Activated naive CD8-positive, alpha-beta T cell treated with anti-CD3 and anti-CD28 coated beads for 36 hours (primary cell): ENCODE measurements at places on chromosomes 11 and 22. TPM values are rescaled to one million over a fixed set of nuclear protein-coding genes. Genes with fewer than 3 reads are reported as not detected.

DNA sequence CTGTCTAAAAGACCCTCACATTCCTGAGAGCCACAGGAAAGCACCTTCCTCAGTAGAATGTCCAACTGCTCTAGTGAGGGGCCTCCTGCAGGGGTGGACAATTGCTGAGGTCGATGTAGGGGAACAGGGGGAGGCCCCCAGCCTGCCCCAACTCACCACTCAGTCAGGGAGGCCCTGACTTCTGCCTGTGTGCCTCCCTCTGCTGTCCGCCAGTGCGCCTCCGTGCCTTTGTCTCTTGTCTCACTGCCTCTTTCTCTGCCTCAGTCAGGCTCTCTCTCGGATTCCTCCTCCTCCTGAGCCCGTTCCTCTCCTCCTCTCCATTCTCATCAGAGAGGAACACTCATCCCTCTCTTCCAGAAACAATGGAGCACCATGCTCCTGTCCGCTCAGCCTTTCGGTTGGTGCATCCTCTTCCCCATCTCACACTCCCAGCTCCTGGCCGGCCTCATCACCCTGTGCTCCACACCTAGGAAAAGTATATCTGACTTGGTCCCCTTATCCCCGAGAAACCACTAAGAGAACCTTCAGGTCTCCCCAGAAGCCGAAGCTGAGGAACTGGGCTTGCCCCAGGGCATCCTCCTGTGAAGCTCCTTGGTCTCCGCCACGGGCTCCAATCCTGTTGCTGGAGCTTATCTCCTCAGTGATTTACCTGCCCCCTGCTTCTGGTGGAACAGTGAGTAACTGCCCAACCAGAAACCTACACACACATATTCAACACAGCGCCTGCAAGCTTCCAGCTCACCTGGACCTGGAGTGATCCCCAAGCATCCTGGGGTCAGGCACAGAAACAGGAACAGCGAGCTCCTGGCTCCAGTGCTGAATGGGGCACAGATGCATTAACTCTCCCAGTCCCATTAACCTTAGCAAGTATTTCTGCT, 2.3 kb downstream of the B3GAT1 start:
- no peak for DNase-seq
- no peak overlapping the region for H3K27ac ChIP-seq
- H3K36me3 ChIP-seq, result no peaks in the 10 kb centered on the region
- H3K4me1 ChIP-seq, result peaks cover 10% of the 10 kb centered on the region

POU2F3 gene
- not detected for total RNA-seq

ART1 gene
- not detected for total RNA-seq

DNA sequence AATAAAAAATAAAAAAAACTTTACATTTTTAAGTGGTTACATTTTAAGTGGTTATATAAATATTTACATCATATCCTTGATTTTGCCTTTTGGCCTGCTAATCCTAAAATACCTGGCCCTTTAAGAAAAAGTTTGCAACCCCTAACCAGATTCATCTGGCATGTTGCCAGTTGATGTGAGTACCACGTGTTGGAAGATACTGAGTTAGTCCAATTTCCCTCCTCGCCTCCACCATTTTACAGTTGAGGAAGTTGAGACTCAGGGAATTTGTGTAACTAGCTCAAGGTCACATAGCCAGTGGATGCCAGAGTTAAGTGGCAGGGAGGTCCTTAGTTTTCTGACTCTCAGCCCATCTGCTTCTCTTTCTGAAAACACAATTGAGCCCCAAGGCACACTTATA, 5.1 kb downstream of the ELF5 start:
- H3K27ac ChIP-seq, result no peak overlapping the region
- no peak for DNase-seq
- H3K27me3 ChIP-seq, result peaks cover 4% of the 10 kb centered on the region
- no peaks in the 10 kb centered on the region for H3K36me3 ChIP-seq
- H3K4me1 ChIP-seq, result no peaks in the 10 kb centered on the region

OR8B12 gene
- total RNA-seq, result not detected

GRCh38 chr11:100240025-100240539, 447.0 kb upstream of the ARHGAP42 start:
- no peaks in the 10 kb centered on the region for H3K36me3 ChIP-seq
- no peaks in the 10 kb centered on the region for H3K27me3 ChIP-seq
- no peaks in the 10 kb centered on the region for H3K4me1 ChIP-seq
- no peak overlapping the region for H3K4me3 ChIP-seq
- no peak for DNase-seq

LDHAL6A gene
- total RNA-seq, result not detected

DNA sequence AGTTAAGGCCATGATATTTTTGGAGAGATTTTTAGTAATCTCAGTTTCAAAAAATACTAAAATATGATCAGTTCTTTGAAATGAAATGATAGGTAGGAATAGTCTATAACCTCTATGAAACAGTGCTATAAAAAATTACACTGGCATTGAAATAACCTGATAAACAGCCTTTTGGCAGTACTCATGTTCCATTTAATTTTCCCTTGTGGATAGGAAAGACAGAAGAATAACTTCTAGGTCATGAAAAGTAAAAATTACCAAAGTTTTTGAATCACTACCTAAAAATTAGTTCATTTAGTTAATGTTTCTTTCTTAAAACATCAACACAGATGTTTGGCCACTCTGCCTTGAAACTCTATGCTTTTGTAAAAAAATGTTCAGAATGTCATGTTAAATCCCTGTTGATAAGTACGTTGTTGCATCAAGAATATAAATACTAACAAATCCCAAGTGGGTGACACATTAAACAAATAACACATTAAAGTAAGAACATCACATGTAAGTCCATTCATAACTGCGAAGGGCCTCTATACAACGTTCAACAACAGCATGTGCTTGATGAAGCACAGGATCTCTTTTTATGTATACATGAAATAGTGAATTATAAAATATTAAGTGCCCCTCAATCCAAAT, 290.2 kb downstream of the SWAP70 start:
- no peak for DNase-seq
- no peak overlapping the region for H3K4me3 ChIP-seq
- H3K27ac ChIP-seq, result no peak overlapping the region
- H3K27me3 ChIP-seq, result no peaks in the 10 kb centered on the region

GRCh38 chr11:75024068-75024449, 35.3 kb downstream of the NEU3 start:
- no peaks in the 10 kb centered on the region for H3K27me3 ChIP-seq
- no peak for DNase-seq
- H3K4me3 ChIP-seq, result no peak overlapping the region
- no peaks in the 10 kb centered on the region for H3K4me1 ChIP-seq

GRCh38 chr22:20549232-20549841, 41.9 kb downstream of the MED15 start:
- no peaks in the 10 kb centered on the region for H3K27me3 ChIP-seq
- DNase-seq, result no peak
- peak overlapping the region; percentile 81 for H3K4me3 ChIP-seq
- peaks cover 45% of the 10 kb centered on the region for H3K36me3 ChIP-seq

DNA sequence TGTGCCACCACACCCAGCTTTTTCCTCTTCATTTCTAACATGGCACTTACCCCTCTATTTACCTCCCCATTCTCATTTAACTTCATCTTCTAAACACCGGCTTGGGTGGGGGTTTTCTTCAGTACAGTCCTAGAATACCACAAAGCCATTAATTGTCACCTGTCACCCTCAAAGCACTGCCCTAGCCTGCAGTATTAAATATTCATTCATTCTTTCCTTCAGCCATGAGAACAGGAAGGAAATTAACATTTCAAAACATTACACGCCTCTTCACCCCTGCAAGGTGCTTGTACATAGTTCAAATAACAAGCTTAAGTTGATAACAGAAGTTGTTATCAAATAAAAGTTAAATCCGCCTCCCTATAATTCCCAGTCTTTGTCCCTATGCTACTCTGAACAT, 10.7 kb upstream of the VPS37C start:
- DNase-seq, result no peak
- H3K4me3 ChIP-seq, result no peak overlapping the region
- peak overlapping the region; percentile 23 for H3K27ac ChIP-seq
- peaks cover 21% of the 10 kb centered on the region for H3K4me1 ChIP-seq
- no peaks in the 10 kb centered on the region for H3K27me3 ChIP-seq

GRCh38 chr11:88657076-88657738, 319.7 kb upstream of the CTSC start:
- no peak overlapping the region for H3K4me3 ChIP-seq
- H3K27me3 ChIP-seq, result no peaks in the 10 kb centered on the region
- no peaks in the 10 kb centered on the region for H3K36me3 ChIP-seq
- no peak for DNase-seq
- no peak overlapping the region for H3K27ac ChIP-seq

TCIRG1 gene
- total RNA-seq, result 108 TPM

GRCh38 chr22:44618400-44618799, 83.6 kb upstream of the PRR5 start:
- H3K4me1 ChIP-seq, result peaks cover 4% of the 10 kb centered on the region
- H3K27me3 ChIP-seq, result no peaks in the 10 kb centered on the region
- no peaks in the 10 kb centered on the region for H3K36me3 ChIP-seq

DNA sequence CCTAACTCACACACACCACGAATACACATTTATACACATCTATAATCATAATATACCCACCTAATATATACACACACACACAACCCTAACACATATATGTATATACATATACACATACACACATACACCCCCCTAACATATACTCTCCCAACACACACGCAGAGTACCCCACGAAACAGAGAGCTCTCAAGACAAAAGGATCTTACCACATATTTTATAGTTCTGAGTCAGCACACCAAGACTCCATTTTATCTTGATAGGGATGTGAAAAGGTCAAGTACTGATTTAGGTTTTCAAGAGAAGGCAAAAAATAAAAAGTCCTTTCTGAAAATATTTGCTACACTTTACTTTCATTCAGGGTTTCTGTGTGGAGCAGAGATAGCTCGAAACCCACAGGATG, 1207.2 kb downstream of the LRRC4C start:
- no peak for DNase-seq
- H3K27me3 ChIP-seq, result no peaks in the 10 kb centered on the region
- no peak overlapping the region for H3K27ac ChIP-seq
- no peaks in the 10 kb centered on the region for H3K4me1 ChIP-seq
- no peak overlapping the region for H3K4me3 ChIP-seq
- H3K36me3 ChIP-seq, result no peaks in the 10 kb centered on the region

SUSD2 gene
- total RNA-seq, result 0.56 TPM

DNA sequence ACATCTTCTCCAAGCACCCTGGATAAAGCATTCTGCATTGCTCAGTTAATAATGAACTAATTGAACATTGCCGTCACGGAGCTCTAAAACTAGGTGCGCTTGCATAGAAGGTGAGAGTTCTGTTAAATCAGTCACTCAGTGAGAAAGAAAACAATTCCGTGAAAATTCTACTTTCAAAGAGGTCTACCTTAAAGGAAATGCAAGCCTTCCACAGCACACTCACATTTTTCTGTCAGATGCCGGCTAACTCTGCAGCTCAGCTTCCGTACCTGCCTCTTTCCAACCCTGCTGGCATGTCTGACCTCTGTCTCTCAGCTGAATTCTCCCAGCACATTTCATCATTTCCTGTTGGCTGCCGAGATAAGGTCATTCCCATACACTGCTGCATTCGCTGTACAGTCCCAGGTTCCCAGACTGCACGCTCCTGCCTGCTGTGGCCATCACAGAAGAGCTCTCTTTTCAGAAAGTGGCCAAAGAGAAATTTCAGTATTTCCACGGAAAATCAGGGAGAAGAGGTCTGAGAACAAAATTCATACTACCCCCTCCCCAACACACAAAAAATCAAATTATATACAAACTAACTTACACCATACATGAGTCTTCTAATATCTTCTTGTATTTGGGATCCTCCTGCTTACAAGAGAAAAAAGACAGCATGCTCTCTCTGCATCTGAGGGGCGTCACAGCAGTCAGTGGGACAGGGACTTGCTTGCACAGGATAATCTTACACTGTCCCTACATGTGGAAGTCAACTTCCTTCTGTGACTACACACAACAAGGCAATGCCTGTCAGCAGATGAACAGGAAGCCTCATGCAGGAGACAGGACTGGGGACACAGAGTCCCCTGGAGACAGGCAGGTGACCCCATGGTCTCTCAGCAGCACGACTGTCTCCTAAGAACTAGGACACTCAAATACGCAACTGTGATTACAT, 55.1 kb downstream of the PACSIN2 start:
- H3K36me3 ChIP-seq, result peaks cover 29% of the 10 kb centered on the region
- peak overlapping the region; percentile 70 for H3K4me3 ChIP-seq
- H3K27me3 ChIP-seq, result no peaks in the 10 kb centered on the region
- peak overlapping the region; percentile 69 for H3K27ac ChIP-seq
- DNase-seq, result no peak
- H3K4me1 ChIP-seq, result peaks cover 69% of the 10 kb centered on the region

DNA sequence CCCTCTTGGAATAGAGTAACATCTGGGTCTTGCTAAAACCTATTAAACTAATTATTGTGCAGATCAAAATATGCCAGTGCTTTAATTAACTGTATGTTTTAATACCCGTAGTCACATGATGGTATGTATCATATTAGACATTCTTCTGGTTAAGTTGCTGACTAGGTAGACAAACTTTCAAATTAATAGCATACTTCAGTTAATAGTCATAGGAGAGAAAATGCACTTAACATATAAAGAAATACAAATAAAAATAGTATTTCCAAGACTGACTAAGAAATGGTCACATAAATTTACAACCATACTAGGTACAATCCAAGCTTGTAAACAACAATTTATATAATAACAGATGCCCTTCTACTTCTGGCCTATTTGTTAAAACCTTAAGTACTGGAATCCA, 7.6 kb upstream of the EXPH5 start:
- H3K27me3 ChIP-seq, result peaks cover 14% of the 10 kb centered on the region
- no peak overlapping the region for H3K4me3 ChIP-seq
- H3K36me3 ChIP-seq, result no peaks in the 10 kb centered on the region
- no peak overlapping the region for H3K27ac ChIP-seq
- no peak for DNase-seq

CNTF gene
- total RNA-seq, result 3.3 TPM

DNA sequence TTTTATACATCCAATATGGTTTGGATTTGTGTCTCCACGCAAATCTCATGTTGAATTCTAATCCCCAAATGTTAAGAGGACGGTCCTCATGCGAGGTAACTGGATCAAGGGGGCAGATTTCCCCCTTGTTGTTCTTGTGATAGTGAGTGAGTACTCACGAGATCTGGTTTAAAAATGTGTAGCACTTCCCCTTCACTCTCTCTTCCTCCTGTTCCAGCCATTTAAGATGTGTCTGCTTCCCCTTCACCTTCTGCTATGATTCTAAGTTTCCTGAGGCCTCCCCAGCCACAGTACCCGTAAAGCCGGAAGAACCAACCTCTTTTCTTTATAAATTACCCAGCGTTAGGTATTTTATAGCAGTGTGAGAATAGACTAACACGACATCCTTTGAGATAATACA, 98.6 kb downstream of the TTC28 start:
- H3K27ac ChIP-seq, result no peak overlapping the region
- no peak overlapping the region for H3K4me3 ChIP-seq
- H3K4me1 ChIP-seq, result peaks cover 2% of the 10 kb centered on the region
- peaks cover 32% of the 10 kb centered on the region for H3K27me3 ChIP-seq
- no peak for DNase-seq

LUZP2 gene
- total RNA-seq, result not detected

DNA sequence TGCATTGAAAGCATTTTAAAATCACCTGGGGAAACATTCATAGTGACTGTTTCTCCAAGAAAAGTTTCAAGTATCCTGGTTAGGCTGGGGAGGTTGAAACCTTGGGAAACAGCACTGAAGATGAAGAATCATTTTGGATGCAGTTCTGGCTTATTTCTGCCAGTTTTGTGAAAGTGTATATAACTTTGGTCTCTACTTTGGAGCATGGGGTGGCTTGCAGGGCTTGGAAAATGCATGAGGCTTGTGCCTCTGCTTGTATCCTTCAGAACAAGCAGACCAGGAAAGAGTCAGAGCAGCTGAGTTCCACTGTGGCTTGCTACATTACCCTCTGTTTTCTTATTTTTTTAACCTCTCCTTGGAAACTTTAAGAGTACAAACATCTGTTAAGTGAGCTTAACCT, 19.5 kb downstream of the SLC5A12 start:
- no peaks in the 10 kb centered on the region for H3K4me1 ChIP-seq
- H3K36me3 ChIP-seq, result no peaks in the 10 kb centered on the region
- H3K27ac ChIP-seq, result no peak overlapping the region
- DNase-seq, result no peak
- H3K4me3 ChIP-seq, result no peak overlapping the region

GRCh38 chr11:113487622-113488021, 12.4 kb upstream of the DRD2 start:
- H3K27me3 ChIP-seq, result peaks cover 16% of the 10 kb centered on the region
- DNase-seq, result no peak
